ENCODE measurements at places on chromosomes 16 and 17. TPM values are rescaled to one million over a fixed set of nuclear protein-coding genes. Genes with fewer than 3 reads are reported as not detected.
A peak's percentile ranks its signal among the peaks of the same experiment; 100 is the strongest.

- DNase-seq, result no peak
Measured at GRCh38 chr16:85081038-85081437, 31.2 kb downstream of the CIBAR2 start.

SLFN12L gene
- 5.1 TPM for total RNA-seq

- DNase-seq, result no peak
Measured at GRCh38 chr17:69593716-69594115, 179.2 kb downstream of the MAP2K6 start.

PRR29 gene
- total RNA-seq, result 0.43 TPM

- no peak for DNase-seq
Measured at GRCh38 chr17:18176176-18176575, 7.5 kb upstream of the ALKBH5 start.

RTN4RL1 gene
- total RNA-seq, result 4.3 TPM

DNA sequence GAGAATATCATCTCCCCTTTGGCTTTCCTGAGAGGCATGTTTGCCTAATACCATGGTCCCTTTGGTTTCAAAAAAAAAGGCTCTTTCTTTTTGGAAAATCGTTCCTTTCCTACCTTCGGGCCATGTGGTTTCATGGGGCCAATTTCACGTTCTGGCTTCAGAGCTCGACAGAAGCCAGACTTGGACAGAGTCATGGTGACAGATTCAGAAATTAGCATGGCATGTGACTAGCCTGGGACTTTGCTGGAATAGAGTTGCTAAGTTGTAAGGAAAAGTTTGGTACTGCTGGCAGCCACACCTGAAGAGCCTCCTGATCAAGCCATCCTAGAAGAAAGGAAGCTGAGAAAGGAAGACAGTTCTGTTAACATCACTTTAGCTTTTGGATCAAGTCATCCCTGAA is 2.4 kb upstream of the VWA3A start:
- DNase-seq, result no peak

TMC8 gene
- 26.6 TPM for total RNA-seq

- DNase-seq, result no peak
Measured at GRCh38 chr17:73746314-73747073, 102.2 kb upstream of the SDK2 start.

AP1G1 gene
- 90.0 TPM for total RNA-seq

- DNase-seq, result peak; percentile 66
Measured at GRCh38 chr17:72518753-72519597, 398.2 kb downstream of the SOX9 start.
